ENCODE measurements at places on chromosomes 7 and 10.

GRCh38 chr7:70178787-70179186 lies 580.5 kb downstream of the AUTS2 start:
- ATAC-seq = no peak

DNA sequence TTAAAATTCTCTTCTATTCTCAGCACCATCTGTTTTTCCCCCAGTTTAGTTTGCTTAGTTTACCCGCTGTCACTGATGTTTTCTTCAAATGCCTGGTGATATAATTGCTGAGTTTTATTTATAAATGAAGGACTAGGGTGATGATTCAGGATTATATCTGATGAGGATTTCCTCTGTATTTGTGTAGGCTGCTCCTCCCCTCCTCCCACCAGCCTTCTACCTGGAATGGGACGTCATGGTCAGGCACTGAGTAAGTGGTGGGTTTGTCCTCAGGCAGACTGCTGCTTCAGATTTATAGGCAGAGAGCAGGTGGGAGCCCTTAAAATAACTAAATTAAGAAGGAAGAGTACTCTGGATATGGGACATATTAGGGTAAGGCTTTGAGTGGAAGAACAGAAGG lies 35.8 kb downstream of the PALS2 start:
- ATAC-seq = no peak

GRCh38 chr7:20412032-20412431 lies 81.3 kb downstream of the ITGB8 start:
- ATAC-seq = no peak

DNA sequence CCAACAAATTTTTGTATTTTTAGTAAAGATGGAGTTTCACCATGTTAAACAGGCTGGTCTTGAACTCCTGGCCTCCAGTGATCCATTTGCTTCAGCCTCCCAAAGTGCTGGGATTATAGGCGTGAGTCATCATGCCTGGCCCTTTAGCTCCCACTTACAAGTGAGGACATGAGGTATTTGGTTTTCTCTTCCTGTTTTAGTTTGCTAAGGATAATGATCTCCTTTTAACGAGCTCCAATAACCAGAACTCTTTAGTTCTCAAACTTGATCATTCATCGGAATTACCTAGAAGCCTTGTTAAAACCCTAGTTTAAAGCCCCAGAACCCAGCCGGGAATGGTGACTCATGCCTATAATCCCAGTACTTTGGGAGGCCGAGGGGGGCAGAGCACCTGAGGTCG lies 481.4 kb downstream of the TYW1 start:
- no peak for ATAC-seq

DNA sequence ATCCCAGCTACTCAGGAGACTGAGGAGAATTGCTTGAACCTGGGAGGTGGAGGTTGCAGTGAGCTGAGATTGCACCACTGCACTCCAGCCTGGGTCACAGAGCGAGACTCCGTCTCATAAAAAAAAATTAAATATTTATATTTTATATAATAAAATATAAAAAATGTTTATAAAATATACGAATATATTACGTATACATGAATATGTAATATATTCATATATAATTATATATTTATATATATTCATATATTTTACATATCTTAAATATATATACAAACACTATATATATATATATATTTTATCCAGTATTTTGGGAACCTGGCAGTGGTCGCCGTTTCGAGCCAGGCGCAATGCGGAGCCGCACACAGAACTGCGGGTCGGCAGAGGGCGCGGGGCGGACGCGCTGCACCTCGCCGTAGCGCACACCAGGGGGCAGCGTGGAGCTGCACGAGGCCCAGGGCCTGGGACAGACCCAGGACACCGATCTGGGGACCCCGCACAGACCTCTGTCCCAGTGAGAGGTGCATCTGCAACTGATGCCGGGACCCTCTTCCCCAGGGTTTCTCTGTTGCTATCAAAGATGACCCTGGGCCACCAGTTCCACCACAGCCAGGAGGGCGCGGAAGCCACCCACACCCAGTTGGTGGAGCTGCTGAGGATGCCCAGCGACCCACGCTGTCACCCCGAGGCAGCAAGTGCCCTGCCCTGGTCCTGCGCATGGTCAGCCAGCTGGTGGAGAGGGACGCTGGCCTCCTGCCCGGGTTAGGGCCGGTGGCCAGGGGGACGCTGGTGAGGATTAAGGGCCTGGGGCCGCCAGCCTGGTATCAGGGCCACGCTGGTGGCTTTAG lies 22.7 kb downstream of the AP5Z1 start:
- peak; percentile 75 for ATAC-seq

DNA sequence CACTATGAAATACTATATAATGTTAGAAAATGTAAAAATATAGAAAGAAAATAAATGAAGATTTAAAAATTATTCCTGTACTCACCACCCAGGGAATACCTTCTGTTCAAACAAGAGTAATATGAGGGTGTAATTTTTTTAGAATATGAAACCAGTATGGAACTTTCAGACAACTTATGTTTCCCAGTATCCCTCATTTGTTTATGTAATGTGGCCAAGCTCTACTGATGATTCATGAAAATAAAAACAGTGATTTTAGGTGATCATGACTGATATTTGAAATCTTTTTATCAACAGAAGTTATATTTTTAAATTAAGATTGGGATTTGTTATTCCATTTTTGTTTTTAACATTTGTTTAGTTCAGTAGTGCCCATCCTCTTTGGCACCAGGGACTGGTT lies 18.8 kb downstream of the SLK start:
- no peak for ATAC-seq
